Memory B cell (primary cell): ENCODE measurements at places on chromosomes 5 and 9.

GRCh38 chr5:1028481-1029281, 20.1 kb downstream of the NKD2 start:
- H3K36me3 ChIP-seq = no peaks in the 10 kb centered on the region
- H3K27me3 ChIP-seq = peaks cover 4% of the 10 kb centered on the region
- DNase-seq = no peak
- no peak overlapping the region for H3K27ac ChIP-seq
- no peak overlapping the region for H3K4me3 ChIP-seq
- no peaks in the 10 kb centered on the region for H3K4me1 ChIP-seq

DNA sequence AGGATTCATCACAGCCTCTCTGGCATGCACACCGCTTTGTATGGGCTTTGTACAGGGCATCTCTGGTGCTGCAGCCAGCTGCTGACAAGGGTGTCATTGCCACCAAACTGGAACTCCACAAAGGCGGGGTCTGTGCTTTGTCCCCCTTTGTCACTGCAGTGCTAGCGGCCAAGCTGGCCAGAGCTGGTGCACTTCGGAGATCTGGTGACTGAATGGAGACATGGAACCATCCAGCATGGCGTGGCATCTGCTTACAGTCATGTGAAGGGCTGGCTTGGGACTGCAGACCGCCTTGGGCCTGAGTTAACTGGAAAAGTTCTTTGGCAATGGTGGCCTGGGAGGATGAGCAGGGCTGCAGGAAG, 18.7 kb upstream of the COL5A1 start:
- peaks cover 4% of the 10 kb centered on the region for H3K4me1 ChIP-seq
- no peaks in the 10 kb centered on the region for H3K36me3 ChIP-seq
- H3K27ac ChIP-seq = no peak overlapping the region
- no peak overlapping the region for H3K4me3 ChIP-seq

DNA sequence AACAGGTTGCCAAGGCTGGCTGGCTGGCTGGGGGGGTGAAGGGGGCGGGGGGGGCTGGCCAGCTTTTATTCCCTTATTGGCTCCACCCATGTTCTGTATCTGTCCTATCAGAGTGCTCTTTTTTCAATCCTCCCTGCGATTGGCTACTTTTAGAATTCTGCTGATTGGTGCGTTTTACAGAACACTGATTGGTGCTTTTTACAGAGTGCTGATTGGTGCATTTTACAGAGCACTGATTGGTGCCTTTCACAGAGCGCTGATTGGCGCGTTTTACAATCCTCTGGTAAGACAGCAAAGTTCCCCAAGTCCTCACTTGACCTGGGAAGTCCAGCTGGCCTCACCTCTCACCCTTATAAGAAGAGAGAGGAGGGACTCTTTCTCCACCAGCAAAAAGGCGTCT, 175.9 kb downstream of the ERCC6L2 start:
- DNase-seq = no peak
- peaks cover 3% of the 10 kb centered on the region for H3K36me3 ChIP-seq
- no peaks in the 10 kb centered on the region for H3K4me1 ChIP-seq
- H3K27me3 ChIP-seq = peaks cover 10% of the 10 kb centered on the region
- no peak overlapping the region for H3K27ac ChIP-seq

DNA sequence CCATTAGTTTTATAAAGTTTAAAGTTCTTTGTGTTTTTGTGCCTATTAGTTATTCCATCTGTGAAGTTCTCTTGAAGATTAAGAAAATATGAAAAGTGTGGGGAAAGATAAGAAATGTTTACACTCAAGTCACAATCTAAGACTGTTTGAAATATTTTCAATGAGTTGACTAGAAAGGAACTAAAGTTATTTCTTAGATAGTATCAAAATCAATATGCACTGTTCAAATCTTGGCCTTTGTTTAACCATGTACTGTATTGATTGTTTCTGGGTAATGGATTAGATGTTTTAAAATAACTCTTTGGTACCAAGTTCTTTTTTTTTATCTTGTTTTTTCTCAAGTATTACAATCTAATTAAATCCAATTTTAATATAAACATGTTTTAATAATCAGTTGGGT, 46.0 kb downstream of the SMC5 start:
- DNase-seq = no peak
- H3K4me3 ChIP-seq = no peak overlapping the region

- no peaks in the 10 kb centered on the region for H3K36me3 ChIP-seq
- DNase-seq = no peak
- H3K27ac ChIP-seq = no peak overlapping the region
- no peaks in the 10 kb centered on the region for H3K4me1 ChIP-seq
- no peak overlapping the region for H3K4me3 ChIP-seq
Observed at GRCh38 chr5:169258372-169259000, 42.5 kb downstream of the SLIT3 start.

DNA sequence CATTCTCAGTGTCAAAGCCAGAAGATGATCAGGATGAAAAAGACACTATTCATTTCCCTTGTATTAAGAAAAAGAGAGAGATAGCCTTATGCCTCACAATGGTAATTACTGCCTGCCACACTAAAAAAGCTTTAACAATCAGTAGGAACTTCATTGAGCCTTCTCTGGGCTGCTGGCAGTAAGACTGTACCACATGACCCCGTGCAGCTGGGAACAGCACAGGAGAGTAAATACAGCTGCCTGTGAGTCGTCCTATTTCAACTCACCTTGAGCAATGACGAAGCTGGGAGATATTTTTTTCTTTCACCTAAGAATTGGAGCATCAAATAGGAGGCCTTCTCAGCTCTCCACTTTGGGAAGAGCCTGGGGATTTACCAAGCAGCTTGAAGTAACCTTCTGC, 316.3 kb downstream of the GABRB2 start:
- no peak overlapping the region for H3K4me3 ChIP-seq
- no peak for DNase-seq
- H3K4me1 ChIP-seq = no peaks in the 10 kb centered on the region
- no peak overlapping the region for H3K27ac ChIP-seq
